Stimulated activated CD8-positive, alpha-beta memory T cell treated with anti-CD3 and anti-CD28 coated beads, Interleukin-2, amount 100 ng/mL, for 1 hour (primary cell): ENCODE measurements at places on chromosomes 5 and 9.

- DNase-seq, result no peak
Measured at GRCh38 chr5:95018511-95018910, 266.4 kb downstream of the MCTP1 start.

DNA sequence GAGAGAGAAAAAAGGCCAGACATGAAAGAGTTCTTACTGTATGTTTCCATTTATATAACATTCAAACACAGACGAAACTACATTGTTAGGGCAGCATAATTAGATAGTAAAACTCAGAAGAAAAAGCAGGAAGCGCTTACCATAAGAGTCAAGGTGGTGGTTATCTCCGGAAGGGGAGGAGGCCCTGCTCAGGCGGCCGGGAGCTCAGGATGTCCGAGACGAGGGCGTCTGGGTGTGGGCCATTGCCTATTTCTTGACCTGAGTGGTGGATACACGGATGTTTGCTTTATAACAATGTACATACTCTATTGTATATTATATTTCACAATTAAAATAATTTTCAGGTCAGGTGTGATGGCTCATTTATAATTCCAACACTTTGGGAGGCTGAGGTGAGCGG lies 80.9 kb upstream of the COL5A1 start:
- no peak for DNase-seq

- no peak for DNase-seq
Measured at GRCh38 chr5:117072439-117072838, 497.8 kb upstream of the SEMA6A start.

DNA sequence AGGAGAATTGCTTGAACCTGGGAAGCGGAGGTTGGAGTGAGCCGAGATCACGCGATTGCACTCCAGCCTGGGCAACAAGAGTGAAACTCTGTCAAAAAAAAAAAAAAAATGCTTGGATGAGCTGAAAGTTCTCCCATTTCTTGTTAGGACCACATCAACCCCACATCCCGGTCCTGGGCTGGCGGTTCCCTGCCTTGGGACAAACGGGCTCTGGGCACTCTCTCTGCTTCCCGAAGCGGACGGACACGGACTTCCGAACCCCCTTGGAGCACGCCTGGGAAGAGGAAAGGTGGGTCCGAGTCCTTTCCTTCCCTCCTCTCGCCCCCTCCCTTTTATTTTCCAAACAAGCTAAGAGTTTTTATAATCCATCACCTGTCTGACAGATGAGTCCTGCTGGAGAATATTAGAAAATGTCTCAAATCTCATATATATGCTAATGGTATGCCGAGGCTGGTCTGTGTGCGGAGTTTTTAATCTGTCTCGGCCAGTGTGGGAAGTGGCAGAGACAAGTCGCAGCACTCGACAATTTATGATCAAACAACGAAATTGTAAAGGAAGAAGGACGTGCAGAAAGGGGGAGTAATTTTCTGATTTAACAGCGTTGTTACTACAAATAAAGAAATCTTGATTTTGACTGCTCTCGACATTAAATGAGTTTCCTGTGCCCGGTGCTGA lies 257.9 kb upstream of the IRX4 start:
- DNase-seq, result no peak

- no peak for DNase-seq
Measured at GRCh38 chr5:53934151-53934820, 373.8 kb downstream of the NDUFS4 start.

DNA sequence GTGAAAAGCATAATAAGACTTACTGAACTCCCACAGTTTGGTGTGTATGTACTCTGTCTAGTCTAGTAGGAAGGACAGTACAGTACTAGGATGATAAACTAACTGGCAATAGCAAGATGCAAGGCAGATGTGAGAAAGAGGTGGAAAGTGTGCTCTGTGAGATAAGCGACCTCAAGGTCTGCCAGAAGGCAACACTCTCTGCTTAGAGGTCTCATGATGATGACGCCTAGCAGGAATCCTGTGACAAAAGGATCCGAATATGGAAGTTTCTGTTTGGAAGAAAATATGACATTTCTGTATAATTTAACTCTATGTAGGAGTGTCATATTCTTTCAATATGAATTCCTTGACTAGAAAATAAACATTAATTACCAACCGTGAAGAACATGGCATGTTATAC lies 112.2 kb downstream of the PLPPR1 start:
- DNase-seq, result no peak

DNA sequence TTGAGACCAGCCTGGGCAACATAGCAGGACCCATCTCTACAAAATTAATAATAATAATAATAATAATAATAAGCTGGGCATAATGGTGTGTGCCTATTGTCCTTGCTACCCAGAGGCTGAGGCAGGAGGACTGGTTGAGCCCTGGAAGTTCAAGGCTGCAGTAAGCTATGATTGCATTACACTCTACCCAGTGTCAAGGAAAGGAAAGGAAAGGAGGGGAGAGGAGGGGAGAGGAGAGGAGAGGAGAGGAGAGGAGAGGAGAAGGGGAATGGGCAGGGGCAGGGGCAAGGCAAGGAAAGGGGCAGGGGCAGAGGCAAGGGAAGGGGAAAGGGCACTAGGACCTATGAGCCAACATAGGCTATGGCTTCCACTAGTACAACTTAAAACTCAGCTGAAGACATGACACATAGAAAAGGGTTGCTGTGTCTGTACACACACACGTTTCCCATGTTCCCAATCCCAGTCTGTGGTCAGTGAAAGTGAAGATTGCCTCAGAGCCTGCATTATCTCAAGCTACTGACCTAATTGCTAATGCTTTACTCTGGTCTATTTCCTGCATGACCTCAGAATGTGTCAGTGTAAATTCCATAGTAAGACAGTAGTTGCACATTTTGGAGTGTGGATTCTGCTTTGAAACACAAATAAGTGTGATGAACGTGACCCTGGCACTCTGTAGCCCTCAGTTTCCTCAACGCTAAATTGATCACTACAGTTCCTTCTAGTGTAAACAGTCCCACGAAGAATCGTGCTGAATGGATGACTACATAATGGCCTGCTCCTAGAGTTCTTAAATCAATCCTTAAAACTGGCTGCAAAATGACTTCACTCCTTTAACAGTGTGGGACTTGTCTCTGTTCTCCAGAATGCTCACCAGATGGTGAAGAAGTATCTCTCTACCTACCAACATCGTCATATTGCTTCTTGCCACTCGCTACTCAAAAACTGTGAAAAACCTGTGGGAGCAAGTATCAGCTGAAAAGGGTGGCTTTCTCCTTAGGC lies 497.0 kb downstream of the RAB3C start:
- DNase-seq, result no peak

GRCh38 chr9:121283080-121283398 lies 15.1 kb downstream of the GSN start:
- no peak for DNase-seq

DNA sequence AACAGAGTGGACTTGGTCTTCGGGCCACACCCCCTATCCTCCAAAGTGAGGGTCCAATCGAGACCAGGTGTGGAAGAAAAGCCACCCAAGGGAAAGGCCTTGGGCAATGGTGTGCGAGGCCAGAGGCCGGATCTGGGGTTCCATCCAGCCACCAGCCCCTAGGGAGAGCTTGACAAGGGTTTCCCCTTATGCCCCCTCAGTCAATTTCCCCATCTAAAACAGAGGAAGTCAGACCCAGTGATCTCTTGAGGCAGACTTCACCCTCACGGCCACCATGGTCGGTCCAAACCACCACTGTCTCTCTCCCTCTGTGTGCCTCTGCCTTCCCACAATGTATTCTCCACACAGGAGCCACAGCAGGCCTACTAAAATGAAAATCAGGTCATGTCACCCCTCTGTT lies 82.9 kb downstream of the C5orf15 start:
- DNase-seq, result no peak

DNA sequence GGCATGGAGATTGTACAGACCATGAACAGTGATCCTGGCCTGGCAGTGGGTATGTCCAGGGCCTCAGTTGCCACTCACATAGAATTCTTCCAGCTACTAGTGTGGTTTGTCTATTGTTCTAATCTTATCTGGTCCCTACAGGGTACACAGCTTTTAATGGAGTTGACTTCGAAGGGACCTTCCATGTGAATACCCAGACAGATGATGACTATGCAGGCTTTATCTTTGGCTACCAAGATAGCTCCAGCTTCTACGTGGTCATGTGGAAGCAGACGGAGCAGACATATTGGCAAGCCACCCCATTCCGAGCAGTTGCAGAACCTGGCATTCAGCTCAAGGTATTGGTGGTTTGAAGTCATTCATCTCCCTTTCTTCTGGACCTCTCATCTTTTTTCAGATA lies 43.8 kb downstream of the THBS4 start:
- no peak for DNase-seq

DNA sequence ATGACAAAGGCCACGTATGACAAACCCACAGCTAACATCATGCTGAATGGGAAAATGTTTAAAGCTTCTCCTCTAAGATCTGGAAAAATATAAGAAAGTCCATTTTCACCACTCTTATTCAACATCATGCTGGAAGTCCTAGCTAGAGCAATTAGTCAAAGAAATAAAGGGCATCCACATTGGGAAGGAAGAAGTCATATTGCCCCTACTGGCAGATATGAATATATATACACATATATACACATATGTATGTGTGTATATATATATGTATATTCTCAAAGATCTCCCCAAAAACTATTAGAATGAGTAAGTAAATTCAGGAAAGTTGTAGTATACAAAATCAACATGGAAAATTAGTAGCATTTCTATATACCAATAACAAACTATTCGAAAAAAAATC lies 17.1 kb downstream of the APBA1 start:
- DNase-seq, result no peak

- DNase-seq, result no peak
Measured at GRCh38 chr9:20988671-20989315, 42.6 kb downstream of the HACD4 start.

DNA sequence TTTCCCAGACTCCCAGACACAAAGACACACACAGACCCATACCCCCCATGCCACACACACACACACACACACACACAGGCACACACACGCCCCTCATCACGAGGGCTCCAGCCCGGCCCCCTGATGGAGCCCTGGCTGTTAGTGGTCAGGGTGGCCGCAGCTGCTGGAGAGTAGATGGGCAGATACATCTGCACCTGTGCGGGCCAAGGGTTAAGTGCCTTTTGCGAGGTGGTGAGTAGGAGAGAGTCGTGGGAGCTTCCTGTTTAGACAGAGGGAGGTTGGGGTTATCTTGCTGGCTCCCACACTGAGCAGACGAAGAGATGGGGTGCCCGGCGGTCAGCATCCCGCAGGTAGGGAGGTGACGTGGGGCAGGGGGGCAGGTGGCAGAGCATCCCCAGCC lies 8.2 kb downstream of the PRRX2 start:
- DNase-seq, result no peak

GRCh38 chr9:18036422-18037187 lies 437.3 kb upstream of the ADAMTSL1 start:
- no peak for DNase-seq

- no peak for DNase-seq
Measured at GRCh38 chr5:2887481-2888348, 136.2 kb upstream of the IRX2 start.

DNA sequence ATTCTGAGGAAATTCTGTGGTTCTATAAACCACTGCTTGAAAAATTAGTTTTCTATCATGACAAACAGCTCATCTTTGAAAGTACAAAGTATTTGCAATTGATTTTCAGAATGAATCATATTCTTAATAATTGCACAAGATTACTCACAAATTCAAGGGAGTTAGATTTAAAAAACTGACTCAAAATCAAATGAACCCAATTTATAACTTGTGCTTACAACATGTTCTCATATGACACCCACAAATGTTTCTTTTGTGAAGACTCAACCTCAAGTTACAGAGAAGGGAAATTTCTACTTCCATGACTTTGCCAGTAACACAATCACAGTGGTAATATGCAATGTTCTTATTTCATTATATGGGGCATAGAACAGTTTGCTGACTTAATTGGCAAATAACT lies 272.0 kb upstream of the ACTBL2 start:
- DNase-seq, result no peak

DNA sequence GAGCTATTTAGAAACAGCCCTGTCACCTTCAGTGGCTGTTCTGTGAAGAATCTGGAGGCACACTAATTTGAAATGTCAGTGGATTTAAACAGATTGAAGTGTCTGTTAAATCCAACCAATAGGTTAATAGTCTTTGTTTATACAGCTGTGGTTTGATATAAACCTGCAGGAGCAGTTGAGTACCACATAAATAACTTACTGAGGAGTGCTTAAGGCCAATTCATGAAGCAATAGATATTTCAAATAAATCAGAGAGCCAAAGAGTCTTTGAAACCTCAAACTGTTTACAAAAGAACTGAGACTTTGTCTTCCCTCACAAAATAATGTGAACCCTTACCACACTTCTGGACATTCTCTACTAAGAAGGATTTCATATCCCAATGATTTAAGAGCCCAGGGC lies 111.9 kb downstream of the FEM1C start:
- no peak for DNase-seq

DNA sequence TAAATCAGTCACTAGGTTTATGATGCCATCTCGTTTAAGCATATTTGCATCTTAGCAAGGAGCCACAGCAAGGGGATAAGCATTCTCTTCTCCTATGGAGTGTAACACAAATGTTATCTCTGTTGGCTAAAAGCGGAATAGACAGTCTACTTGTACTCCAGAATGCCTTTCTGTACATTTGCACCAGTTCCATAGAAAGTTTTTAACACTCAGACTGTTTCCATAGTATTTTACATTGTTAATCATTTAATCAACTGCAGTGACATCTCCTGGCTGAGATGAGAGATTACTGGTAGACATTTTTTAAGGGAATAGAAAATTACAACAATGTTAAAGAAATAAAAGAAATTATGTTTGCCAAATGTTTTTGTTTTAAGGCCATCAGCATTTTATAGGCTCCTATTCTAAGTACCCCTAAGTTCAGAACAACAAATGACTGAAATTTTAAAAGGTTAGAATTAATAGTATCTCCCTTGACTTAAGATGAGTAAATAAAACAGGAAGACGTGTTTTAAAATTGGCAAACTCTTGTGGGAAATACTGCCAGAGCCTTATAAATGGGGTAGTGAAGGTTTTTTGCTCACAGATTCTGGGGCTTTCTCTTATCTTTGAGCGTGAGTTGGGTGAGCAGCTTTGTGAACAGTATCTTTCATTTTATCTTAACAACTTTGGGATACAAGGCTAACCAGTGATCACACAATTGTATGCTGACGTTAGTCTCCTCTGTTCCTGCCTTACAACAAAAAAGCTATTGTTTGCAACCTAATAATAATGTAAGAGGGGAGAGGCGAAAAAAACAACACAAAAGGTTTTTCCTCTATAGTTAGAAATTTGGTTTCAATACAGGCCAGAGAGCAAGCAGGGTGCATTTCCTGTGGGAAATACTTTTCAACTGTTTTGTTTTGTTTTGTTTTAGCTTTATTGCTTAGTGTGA lies 294.3 kb downstream of the FBXL7 start:
- no peak for DNase-seq

- DNase-seq, result no peak
Measured at GRCh38 chr5:145467446-145467845, 367.7 kb downstream of the PRELID2 start.

DNA sequence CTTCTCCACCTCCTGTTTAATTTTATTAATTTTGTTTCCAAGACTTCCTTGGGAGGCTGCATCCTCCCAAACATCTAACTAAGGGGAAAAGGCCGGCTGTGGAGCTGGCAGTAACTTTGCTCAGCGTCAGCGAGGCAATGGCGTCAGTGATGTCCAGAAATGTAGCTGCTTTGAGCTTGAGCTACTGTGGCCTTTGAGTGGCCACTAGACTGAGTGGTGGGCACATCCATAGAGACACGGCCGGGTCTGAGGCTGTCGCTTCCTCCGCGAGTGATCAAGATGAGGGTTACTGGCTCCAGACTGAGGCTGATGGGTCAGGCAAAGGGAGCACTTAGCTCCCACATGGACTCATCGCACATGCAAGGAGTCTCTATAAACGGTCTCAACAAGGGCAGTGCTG lies 277.0 kb downstream of the HSPA4 start:
- DNase-seq, result no peak

- no peak for DNase-seq
Measured at GRCh38 chr9:129746092-129746777, 6.6 kb downstream of the PTGES start.

GRCh38 chr9:137745541-137745991 lies 126.8 kb downstream of the EHMT1 start:
- no peak for DNase-seq
